Germinal center (tissue), 1 donor: ENCODE measurements at places on chromosomes 6 and 20.

DNA sequence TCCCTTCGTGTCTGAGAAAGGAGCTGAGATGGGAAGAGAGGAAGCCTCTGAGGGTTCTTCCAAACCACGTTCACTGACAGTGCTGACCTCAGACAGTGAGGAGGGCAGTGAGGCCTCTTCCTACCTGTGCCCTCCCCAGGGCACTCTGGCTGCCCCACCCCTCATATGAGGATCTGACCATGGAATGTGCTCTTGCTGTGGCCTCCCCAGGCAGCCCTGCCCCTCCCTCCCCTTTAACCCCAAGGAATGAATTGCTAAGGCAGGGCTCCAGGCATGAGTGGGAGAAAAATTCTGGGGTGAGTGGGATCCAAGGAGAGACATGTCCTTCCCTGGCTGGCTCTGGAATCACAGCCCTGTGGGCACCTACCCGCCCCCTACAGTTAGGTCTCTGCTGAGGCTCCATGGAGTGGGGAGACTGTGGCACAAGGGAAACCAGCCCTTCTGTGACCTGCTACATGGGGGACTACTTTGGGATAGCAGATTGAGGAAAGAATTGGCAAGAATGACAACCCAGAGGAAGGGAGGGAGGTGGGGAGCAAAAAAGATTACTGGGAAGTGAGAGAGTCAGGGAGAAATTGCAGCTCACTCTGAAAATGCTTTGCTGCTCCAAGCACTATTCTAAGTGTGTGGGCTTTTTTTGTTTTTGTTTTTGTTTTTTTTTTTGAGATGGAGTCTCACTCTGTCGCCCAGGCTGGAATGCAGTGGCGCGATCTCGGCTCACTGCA lies 29.4 kb downstream of the TNXB start:
- no peak for DNase-seq

DNA sequence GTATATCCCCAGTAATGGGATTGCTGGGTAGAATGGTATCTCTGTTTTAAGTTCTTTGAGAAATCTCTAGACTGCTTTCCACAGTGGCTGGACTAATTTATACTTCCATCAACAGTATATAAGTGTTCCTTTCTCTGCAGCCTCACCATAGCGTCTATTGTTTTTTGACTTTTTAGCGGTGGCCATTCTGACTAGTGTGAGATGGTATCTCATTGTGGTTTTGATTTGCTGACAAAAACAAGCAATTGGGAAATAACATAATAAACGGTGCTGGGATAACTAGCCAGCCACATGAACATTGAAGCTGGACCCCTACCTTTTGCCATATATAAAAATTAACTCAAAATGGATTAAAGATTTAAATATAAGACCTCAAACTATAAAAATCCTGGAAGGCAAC lies 14.2 kb downstream of the OR2A4 start:
- DNase-seq, result no peak

- DNase-seq, result no peak
Observed at GRCh38 chr20:56801971-56802755, 173.1 kb downstream of the TFAP2C start.

GRCh38 chr6:34232901-34233300 lies 3.8 kb upstream of the HMGA1 start:
- no peak for DNase-seq

- no peak for DNase-seq
Observed at GRCh38 chr6:166841216-166841615, 115.1 kb downstream of the RNASET2 start.

- DNase-seq, result no peak
Observed at GRCh38 chr6:42702200-42702599, 20.2 kb downstream of the PRPH2 start.

DNA sequence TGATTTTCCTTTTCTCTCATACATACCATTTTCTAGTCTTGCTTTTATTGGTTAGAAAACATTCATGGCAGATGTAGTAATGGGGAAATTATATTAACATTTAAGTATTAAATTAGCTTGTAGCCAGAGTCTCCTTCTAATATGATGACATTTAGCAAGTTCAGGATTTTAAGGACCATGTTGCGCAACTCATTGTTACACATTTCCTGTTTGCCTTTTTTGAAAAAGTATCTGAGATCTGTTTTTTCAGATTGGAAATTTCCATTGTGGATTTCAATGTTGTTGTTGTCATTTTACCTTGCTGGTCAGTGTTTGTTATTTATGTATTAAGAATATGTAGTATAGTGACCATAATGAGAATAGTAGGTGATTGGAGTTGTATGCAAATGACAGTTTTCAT lies 38.7 kb downstream of the CDKAL1 start:
- no peak for DNase-seq

- no peak for DNase-seq
Observed at GRCh38 chr6:2534406-2535042, 216.2 kb downstream of the MYLK4 start.

DNA sequence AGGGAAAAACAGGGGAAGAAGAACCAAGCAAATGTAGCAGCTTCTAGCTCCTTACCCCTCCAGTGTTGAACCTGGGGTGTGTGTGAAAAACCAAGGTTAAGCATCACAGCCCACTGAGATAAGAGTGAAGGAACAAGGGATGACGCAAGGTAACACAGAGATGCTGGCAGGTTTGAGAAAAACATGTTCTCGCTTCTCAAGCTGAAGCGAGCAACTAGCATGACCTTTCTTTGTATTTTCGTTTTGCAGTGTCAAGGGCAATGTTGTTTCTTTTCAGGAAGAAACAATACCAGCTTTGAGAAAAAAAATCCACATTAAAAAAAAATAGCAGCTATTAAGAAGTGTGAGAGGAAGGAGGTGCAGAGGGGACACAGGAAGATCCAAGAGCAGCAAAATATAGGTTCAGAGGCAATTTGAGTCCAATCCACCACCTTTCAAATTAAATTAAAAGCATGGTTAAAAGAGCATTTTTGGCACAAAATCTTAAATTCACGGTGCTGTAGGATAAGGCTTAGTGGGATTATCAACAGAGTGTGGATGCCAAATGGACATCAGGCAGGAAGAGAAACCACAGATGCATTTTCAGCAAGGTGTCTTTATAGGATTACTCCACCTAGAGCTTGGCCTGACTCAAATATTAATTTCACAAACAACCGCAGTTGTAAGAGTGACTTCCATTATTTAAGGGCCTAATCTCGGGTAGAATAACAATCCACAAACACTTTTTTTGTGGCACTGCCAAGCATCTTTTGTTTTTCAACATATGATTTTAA lies 70.9 kb downstream of the SYNE1 start:
- DNase-seq, result no peak

DNA sequence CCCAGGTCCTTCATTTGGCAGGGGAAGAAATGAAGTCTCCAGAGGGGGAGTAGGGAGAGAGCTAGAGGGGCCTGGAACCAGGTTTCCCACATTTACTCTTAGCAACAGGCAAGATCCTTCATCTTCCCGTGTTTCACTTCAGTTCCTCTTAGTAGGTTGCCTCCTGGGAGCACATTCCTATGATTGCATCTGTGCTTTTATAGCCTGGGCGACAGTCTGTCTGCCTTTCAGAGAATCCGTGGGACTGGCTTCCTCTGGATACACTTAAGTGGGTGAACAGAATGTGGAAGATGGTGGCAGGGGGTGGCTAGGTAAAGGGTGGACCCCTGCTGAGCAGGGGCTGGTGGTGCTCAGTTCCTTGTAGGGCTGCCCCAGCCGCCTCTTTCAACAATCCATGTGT lies 33.4 kb downstream of the STK35 start:
- DNase-seq, result no peak

DNA sequence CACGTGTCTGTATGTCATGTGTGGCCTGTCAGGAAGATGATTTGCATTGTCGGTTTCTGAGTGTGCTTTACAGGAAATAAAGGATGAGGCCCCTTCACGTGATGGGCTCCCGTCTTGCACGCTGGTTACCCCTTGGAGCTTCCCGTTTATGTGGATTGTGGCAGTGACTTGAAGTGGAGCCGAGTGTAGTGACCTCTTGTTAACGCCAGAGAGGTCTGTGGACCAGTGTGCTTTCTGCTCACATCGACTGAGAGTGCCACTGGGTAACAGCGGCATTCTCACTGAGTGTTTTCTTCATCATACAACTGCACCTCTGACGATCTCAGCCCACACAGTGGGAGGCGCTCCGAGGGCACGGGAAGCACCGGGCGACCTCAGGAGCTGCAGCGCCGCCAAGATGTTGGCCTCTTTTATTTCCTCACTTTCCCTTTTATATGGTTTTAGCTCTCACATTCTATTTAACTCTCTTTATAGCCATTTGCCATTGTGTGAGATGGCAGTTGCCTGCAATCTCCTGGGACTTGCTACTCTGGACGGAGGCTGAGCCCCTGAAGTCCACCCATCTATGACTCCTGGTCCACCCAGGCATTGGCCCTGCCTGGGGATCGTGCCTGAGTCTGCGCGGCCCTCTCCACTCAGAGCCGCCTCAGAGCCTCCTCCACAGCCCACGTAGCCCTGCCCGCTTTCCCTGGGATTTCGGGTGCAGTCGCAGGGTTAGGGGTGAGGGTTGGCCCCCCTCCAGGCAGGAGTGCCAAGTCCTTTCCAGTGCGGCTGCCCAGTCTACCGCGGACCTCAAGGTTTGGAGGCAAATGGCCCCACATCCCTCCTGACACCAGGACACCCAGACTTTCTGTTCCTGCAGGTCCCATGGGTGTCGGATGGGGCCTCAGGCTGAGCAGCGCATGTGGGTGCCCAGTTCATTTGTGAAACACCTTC lies 238.9 kb downstream of the ERMARD start:
- peak; percentile 62 for DNase-seq

- no peak for DNase-seq
Observed at GRCh38 chr20:23161244-23161891, 75.2 kb upstream of the CD93 start.

GRCh38 chr6:168057836-168058235 lies 21.2 kb downstream of the FRMD1 start:
- no peak for DNase-seq

DNA sequence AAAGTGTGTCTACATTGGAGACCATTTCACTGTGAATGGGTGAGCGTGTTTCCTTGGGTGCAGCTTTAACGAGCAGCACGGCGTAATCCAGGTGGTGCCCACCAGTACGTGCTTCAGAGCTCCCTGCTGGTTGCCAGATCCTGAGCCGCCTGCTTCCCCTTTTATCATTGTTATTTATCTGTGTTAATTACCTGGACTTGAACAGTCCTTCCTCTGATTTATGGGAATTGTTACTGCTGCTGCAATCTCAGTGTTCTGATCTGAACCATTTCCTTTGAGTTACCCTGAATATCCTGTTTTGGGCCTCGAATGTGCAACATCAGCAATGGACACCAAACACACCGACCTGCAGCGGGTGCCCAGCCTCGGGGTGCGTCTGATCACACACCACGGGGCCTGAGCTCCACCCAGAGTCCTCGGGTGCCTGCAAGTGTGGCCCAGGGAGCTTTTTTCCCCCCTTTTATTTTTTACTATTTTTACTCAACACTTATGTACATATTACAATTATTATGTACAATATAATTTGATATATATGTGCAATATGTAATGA lies 81.3 kb downstream of the RPP40 start:
- no peak for DNase-seq

- no peak for DNase-seq
Observed at GRCh38 chr6:94251878-94252277, 832.5 kb upstream of the EPHA7 start.

- peak; percentile 60 for DNase-seq
Observed at GRCh38 chr20:57680131-57680716, 29.6 kb downstream of the PMEPA1 start.

- no peak for DNase-seq
Observed at GRCh38 chr6:91653895-91654294, 1067.0 kb upstream of the MAP3K7 start.

- no peak for DNase-seq
Observed at GRCh38 chr6:112216662-112217551, 37.5 kb downstream of the LAMA4 start.

GRCh38 chr6:17656092-17656491 lies 50.6 kb downstream of the NUP153 start:
- no peak for DNase-seq

GRCh38 chr6:36745283-36745682 lies 47.7 kb downstream of the RAB44 start:
- DNase-seq, result no peak

- no peak for DNase-seq
Observed at GRCh38 chr20:37435607-37436006, 85.4 kb upstream of the NNAT start.
